ENCODE measurements at places on chromosomes 12 and 14.

GRCh38 chr14:70942342-70942706 is 35.1 kb downstream of the PCNX1 start:
- DNase-seq, result no peak

DNA sequence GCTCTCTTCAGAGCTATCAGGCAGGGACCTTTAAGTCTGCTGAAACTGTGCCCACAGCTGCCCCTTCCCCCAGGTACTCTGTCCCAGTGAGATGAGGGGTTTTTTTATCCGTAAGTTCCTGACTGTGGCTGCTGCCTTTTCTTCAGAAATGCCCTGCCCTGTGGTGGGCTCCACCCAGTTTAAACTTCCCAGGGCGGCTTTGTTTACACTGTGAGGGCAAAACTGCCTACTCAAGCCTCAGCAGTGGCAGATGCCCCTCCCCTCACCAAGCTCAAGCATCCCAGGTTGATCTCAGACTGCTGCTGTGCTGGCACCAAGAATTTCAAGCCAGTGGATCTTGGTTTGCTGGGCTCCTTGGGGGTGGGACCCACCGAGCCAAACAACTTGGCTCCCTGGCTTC is 46.9 kb upstream of the SLC16A7 start:
- DNase-seq, result no peak

- DNase-seq, result no peak
These were observed 21.7 kb upstream of the TCL1B start for GRCh38 chr14:95664546-95664945.

- DNase-seq, result no peak
These were observed 174.6 kb upstream of the DDHD1 start for GRCh38 chr14:53327716-53328115.

DNA sequence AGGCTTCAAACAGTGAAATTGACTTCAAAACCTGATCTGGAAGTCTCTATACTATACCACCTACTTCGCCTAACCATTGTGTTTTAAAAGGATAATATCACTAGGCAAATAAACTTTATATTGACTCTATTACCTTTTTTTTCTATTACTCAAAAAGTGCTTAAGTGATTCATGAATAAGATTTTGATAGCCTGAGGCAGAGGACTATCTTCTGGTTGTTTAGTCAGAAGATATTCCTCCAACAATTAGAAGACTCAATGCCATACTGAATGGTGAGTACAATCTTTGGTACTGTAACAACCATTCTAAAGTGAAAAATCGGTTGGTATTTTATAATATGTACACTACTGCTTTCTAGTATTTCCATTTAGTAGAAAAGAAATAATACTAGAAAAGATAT is 22.8 kb downstream of the SLC6A15 start:
- no peak for DNase-seq

GRCh38 chr12:116236148-116236731 is 41.3 kb downstream of the MED13L start:
- DNase-seq, result peak; percentile 11

DNA sequence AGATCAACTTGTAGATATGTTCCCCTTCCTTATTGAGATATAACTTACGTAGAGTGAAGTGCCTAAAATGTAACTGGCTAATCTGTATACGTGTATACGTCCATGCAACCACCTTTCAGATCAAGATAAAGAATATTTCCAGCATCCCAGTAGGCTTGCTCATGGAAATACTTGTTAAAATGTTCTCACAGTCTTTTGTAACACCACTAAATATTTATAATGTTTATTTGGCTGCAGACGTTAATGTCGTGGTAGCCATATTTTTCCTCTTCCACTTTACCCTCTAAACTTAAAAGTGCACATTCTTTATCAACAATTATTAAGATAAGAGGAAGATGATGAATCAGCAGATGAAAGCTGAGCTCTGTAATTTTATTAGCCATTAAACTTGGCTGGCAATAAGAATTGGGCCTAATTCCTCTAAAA is 447.4 kb downstream of the AEBP2 start:
- no peak for DNase-seq

DNA sequence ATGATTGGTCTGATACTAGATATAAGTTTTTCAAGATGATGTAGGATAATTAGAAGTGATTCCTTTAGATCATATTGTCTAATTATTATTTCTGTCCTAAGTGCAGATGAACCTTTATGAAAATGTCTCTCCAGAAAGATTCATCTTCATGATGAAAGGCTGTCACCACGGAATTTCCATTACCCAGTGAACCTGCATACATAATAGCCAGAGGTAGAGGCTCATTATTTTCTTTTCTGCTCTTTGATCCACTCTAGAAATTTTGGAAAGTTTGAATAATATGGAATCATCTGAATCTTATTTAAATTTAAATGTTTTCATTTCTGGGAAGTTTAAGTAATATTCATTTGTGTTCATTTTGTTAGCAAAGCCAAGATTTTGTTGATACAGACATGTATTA is 137.1 kb upstream of the ATP2B1 start:
- DNase-seq, result no peak

- no peak for DNase-seq
These were observed 1016.4 kb downstream of the NRXN3 start for GRCh38 chr14:79186523-79186922.

- DNase-seq, result no peak
These were observed 60.0 kb downstream of the AACS start for GRCh38 chr12:125125271-125125670.

DNA sequence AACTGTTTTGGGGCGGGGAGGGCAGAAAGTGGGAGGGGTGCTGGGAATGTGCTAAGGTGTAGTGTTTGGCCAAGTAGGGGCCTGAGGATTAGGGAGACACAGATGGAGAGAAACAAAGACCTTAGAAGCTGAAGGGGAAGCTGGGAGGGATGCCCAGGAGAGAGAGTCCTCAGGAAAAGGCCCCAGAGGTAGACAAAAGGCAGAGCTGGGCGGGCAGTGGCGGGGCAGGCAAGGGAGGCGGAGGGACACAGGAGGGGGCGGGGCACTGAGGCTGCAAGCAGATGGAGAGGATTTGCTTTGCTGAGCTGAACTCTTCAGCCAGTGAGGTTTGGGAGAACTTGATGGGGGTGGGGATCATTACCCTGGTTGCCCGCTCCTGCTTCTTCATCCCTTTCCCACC is 2.8 kb downstream of the PTMS start:
- DNase-seq, result no peak

- DNase-seq, result no peak
These were observed 43.0 kb upstream of the TSPAN9 start for GRCh38 chr12:3034067-3034750.

GRCh38 chr14:102103062-102103695 is 16.3 kb upstream of the HSP90AA1 start:
- DNase-seq, result no peak

DNA sequence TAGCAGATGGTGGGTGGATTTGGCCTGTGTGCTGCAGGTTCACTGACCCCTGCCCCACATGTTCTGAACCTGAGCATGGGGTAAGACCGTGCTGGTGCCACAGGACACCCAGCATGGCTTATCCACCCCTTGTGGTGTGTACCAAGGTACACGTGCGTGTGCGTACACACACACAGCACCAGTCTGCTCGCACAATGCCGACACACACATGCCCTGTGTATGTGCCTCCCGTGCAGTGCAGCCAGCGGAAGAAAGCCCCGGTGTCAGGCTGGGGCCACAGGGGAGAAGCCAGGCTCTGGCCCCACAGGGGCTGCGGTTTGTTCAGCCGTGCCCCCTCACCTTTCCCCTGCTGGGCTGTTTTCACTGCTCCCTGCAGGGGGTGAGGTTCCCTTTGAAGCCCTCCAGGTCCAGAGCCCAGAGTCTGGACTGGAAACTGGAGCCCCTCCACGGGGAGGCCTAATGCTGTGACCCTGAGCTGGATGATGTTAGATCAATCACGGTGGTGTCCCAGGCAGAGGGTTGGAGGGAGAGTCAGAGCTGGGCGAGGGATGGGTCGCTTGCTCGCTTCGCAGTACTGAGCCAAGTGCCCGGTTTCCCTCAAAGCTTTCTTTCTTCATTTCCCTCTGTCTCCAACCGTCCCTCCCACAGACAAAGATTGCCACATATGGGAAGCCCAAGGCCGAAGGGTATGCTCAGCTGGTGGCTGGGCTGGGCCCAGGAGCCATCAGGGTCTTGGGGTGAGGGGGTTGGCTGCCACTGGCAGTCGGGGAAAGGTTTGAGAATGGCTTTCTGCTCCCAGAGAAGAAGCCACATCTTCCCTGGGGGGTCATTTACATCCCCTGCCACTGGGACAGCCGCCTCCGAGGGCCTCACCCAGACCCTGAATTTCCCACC is 6.2 kb downstream of the DTX1 start:
- no peak for DNase-seq

GRCh38 chr12:85484387-85484786 is 204.4 kb downstream of the ALX1 start:
- no peak for DNase-seq

GRCh38 chr14:61322011-61322798 is 826 bp downstream of the PRKCH start:
- no peak for DNase-seq

DNA sequence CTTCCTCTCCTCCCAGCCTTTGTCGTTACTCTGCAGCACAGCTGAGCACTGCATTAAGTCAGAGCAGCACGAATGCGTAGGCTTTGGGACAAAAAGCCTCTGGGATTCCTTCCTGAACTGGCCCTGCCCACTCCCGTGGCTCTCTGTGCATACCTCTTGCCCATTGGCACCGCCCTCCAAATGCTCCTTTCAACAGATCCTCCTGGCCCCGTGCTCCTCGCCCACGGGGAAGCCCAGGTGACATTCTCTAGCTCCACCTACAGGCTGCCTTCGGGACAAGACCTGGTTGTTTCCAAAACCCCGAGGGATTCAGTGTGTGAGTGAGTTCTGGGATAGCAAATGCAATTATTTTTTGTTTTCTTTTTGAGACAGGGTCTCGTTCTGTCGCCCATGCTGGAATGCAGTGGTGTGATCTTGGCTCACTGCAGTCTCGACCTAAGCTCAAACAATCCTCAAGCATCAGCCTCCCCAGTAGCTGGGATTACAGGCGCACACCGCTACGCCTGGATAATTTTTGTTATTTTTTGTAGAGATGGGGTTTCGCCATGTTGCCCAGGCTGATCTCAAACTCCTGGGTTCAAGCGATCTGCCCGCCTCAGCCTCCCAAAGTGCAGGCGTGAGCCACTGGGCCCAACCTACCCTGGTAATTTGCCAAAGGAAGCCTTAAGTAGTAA is 17.9 kb upstream of the TDRD9 start:
- DNase-seq, result no peak

- no peak for DNase-seq
These were observed 151.0 kb upstream of the LMO3 start for GRCh38 chr12:16756833-16757555.

DNA sequence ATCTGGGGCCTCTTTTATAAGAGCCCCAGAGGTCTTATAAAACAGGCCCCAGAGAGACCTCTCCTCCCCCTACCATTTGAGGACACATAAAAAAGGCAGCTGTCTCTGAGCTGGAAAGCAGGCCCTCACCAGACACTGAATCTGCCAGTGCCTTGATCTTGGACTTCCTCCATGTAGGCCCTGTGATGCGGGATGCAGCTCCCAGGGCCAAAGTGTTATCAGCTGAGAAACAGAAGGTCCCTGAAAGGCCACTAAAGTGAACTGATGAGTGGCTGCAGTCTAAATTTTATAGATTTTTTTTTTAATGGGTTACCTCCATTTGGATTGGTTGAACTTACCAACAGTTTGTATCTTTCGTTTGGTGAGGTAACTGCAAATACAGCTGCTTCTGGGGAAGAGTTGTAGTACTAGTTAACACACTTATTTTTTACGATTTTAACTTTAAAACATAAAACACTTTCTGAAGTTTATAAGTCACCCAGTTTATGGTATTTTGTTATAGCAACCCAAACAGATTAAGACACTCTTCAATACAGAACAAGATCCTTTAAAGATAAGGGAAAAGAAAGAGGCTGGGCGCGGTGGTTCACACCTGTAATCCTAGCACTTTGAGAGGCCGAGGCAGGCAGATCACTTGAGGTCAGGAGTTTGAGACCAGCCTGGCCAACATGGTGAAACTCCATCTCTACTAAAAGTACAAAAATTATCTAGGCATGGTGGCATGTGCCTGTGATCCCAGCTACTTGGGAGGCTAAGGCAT is 5.6 kb upstream of the GUCY2C start:
- DNase-seq, result no peak

DNA sequence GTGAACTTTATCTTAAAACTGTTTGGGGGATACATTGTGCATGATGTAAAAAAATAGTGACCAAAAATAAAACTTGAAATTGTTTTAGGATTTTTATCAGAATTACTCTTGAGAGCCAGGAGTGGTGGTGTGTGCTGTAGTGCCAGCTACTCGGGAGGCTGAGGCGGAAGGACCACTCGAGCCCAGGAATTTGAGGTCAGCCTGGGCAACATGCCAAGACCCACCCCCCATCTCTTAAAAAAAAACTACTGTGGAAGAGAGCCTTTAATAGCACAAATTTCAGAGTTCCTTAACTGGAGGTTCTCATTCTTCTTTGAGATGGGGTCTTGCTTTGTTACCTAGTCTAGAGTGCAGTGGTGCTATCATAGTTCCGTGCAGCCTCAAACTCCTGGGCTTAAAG is 21.5 kb downstream of the CPSF2 start:
- DNase-seq, result no peak

- DNase-seq, result no peak
These were observed 229.2 kb upstream of the HMGA2 start for GRCh38 chr12:65595016-65595560.

GRCh38 chr14:64773577-64773976 is 69.4 kb downstream of the PLEKHG3 start:
- no peak for DNase-seq

- DNase-seq, result no peak
These were observed 117.5 kb upstream of the DYRK2 start for GRCh38 chr12:67531051-67531450.

- no peak for DNase-seq
These were observed 31.9 kb upstream of the PAPOLA start for GRCh38 chr14:96470331-96470730.

DNA sequence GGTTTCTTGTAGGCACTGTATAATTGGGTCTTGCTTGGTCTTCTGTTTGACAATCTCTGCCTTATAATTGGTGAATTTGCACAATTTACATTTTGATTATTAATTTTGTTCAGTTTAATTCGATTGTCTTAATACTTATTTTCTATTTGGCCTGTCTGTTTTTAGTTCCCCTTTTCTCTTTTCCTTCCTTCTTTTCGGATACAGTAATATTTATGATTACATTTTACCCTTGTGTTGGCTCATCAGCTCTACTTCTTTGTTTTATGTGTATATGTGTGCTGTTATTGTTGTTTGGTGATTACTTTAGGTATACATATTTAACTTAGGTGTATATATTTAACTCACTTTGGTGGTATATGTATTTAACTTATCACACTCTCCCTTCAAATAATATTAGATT is 12.8 kb upstream of the BEGAIN start:
- DNase-seq, result no peak

GRCh38 chr12:88156075-88156654 is 14.1 kb downstream of the TMTC3 start:
- no peak for DNase-seq
